ENCODE measurements at places on chromosomes 5 and 9.

DNA sequence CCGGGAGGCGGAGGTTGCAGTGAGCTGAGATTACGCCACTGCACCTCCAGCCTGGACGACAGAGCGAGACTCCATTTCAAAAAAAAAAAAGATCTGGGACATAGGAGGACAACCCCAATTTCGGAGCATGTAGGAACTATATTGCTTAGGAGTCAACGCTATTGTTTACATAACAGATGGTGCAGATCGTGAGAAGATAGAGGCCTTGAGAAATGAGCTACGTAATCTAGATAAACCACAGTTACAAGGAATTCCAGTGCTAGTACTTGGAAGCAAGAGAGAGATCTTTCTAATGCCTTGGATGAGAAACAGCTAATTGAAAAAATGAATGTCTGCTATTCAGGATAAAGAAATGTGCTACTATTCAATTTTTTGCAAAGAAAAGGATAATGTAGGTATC, 20.3 kb downstream of the TBC1D2 start:
- DNase-seq = no peak

DNA sequence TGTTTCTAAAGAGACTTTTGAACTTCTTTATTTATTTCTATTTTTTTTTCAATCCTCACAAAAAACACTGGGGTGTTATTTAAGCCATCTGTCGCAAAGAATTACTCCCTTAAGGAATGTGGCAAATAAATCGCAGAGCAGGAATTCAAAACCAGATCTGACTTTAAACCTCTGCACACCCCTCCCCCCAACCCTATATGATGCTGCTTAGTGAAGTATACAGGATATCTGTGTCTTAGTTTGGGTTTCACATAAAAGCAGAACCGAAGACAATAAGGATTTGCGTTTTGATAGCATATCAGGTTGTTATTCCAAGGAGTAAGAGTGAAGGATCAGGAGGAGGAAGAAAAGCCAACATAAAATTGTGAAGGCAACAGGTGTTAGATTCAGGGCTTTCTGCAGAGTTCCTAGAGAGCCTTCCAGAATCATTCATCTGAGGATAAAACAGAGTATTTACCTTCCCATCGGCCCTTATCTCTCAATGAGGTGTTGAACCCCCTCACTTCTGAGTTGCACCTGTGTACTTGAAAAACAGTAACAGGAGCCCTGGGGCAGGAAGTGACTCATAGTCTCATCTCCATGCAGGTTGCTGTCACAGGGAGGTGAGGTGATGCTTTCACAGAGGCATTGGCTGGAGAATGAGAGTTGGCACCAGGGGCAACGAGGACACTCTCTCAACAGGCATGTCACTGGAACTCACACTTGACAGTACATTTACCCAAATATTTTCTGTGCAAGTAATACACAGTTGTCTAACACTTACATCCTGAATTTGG, 33.5 kb upstream of the DMRT3 start:
- DNase-seq = no peak

- DNase-seq = no peak
These were observed 43.1 kb downstream of the ZNF366 start for GRCh38 chr5:72464071-72464470.

DNA sequence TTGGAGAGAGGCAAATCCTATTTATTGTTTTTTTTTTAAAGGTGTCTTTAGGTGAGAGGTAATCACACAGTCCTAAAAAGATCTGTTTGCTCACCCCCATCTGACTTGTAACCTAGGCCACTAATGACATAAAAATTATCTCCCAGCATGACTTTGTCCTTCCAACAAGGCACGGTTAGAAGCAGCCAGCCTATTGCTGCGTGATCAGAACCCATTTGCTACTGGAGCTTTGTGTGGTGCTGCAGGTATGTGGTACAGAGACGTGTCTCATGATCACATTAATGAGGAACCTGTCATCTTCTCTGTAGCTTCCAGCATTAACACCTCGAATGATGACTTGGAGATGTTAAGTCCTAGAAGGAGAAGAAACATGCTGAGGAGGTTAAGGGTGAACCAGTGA, 555.8 kb upstream of the TLE4 start:
- no peak for DNase-seq

GRCh38 chr9:106104887-106105286, 410.5 kb downstream of the TMEM38B start:
- peak; percentile 25 for DNase-seq
